ENCODE measurements at places on chromosomes 4 and X.

GRCh38 chr4:24519649-24520048, 64.7 kb downstream of the DHX15 start:
- no peak for DNase-seq

DNA sequence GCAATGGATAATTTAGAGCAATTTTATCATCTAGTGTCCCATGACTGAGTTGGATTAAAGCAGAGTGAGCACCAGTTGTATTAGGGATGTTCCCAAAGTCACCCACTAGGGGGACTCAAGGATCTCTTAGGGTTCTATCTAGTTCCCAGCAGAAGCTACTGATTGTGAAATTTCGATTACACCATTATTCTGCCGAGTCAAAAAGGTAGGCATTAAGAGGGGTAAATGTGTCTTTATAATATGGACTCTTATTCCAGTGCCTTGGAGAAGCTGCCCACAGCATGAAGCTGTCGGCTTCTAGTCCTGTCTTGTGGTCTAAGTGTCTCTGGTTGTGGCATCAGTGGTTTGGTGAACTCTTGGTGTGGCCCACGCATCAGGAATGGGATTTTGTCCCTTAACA, 53.3 kb downstream of the RGS12 start:
- no peak for DNase-seq

- DNase-seq = no peak
Measured at GRCh38 chrX:126655061-126655460, 102.4 kb upstream of the DCAF12L1 start.

GRCh38 chr4:143367863-143368262, 31.2 kb downstream of the GAB1 start:
- DNase-seq = no peak

GRCh38 chr4:8238515-8239053, 31.0 kb upstream of the HTRA3 start:
- peak; percentile 59 for DNase-seq

GRCh38 chr4:40331101-40331745, 3.9 kb upstream of the CHRNA9 start:
- no peak for DNase-seq

GRCh38 chrX:11341274-11342201, 48.3 kb downstream of the AMELX start:
- DNase-seq = peak; percentile 80

DNA sequence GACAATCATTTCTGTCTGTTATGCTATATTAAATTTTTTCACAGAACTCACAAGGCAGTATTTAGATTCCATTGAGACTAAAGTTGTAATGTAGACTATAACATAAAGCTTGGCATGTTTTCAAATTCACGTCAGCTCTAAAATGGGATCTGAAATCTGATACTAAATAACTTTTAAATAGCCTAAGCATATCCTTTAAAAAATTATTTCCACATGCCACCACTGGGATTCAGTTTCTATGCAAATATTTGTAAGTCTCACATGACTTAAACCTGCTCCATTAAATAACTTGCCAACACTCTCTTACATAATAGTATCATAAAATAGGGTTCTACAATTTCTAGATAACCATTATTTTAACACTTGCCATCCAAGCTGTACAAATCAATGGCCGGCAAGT, 32.4 kb downstream of the KLHL8 start:
- no peak for DNase-seq

DNA sequence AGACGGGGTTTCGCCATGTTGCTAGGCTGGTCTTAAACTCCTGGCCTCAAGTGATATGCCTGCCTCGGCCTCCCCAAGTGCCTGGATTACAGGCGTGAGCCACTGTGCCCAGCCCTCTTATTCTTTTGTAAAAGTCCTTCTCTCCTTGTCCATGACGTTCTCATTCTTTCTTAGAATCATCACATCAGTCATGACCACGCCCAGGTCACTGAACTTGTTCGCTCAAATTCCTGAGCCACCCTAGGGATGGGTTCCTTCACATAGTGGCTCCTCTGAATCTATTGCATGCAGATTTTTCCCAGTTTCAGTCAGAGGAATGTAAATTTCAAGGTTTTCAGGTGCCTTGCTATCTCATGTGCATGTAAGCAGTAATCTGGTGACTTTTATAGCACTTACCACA, 15.7 kb downstream of the JADE1 start:
- DNase-seq = no peak

DNA sequence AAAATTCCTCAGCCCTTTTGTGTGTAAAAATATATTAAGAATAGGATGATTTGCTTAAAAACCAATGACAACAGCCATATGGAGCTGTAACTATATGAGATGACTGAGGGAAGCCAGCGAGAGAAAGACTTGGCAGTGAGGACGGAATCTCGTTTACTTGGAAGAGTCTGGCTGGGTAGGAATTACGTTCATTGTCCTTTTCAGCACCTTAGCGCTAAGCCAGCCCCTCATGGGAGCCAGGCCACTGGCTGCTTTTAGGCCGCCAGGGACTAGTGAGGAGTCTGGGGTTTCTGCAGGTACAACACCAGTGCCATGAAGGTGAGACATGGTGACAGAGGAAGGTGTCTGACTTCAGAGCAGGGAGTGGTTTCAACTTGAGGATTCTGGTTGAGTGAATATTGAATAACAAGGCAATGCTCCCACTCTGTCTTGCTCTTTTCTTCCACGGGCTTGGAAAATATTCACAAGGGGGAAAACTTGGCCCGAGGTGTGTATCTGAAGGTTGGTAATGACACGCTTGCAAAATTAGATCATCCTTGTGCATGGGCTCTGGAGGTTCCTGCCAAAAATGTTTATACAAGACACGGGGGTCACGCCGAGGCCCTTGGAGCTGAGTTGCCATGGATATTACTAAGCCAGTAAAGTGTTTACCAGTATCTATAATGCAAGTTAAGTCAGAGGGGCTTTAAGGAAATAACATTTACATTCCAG, 17.4 kb downstream of the KLF3 start:
- peak; percentile 70 for DNase-seq

DNA sequence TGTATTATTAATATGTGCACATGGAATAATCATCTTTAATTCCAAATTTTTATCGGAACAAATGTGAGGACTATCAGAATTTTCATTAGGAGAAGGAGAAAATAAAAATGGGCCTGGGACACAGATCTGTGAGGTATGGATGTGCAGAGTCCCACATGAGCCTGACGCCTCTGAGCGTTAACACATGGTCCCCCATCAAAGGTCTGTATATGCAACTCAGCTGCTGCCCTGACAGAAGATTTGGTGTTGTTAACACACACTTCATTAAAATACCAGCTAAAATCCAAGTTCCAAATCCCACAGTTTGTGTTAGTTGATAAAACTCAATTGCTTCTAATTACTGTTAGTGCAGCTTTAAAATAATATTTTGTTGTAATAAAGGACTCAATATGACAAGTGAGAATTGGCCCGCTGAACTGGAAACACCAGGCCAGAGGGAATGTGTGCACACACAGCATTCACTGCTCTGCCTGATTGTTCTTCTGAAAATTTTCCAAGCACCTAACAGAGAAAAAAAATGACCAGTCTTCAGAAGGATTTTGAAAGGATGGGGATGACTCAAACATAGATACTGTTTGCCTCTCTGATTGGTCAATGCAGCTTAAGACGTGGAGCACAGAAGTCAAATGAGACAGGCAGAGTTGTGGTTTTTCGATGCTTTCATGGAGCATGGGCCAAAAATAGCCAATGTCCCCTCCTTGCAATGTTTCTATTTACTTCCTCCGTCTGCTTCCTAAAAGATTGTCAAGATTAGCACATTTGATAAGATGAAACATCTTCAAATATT, 266.6 kb downstream of the NKX6-1 start:
- DNase-seq = no peak

DNA sequence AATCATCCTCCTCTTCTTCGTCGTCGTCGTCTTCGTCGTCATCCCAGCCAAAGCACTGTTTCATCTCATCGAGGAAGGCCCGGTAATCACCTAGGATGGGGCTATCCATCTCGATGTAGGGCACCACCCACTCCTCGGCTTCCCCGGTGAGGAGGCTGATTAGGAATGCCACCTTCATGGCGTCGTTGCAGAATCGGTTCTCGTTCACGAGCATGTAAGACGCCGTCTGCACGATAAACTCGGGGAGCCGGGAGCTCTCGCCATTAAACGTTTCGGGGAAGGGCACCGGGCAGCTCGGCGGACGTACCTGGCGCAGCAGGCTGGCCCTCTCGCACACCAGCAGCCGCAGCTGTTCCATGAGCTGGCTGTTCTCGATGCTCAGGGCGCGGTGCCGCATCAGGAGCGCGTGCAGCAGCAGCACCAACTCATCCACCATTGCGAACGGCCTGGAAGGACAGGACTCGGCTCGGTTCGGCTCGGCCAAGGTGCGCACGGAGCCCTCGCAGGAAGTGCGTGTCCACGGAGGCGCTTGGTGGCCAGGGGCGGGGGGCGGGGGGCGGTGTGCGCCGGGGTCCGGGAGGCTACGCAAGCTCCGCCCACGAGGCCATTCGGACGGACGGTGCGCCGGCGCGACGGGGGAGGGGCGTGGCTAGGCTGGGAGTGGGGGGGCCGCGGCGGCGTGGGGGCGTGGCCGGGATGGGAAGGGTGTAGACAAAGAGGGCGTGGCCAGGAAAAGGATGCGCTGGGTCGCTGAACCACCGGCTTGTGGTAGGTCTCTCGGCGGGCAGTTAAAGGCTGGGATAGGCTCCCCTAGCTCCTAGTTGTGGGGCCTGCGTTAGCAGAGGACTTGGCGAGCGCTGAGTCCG, at the start of gene LDOC1:
Gene LDOC1 (minus strand): TSS at position 544 of the 866 bp plus-strand sequence. CDS start 108 bp downstream, at position 436.
- DNase-seq = peak; percentile 90

- no peak for DNase-seq
Measured at GRCh38 chrX:110277609-110278008, 40.3 kb downstream of the AMMECR1 start.

GRCh38 chr4:25743971-25744370, 88.3 kb downstream of the SLC34A2 start:
- no peak for DNase-seq

- no peak for DNase-seq
Measured at GRCh38 chrX:56314334-56314733, 82.2 kb downstream of the KLF8 start.

DNA sequence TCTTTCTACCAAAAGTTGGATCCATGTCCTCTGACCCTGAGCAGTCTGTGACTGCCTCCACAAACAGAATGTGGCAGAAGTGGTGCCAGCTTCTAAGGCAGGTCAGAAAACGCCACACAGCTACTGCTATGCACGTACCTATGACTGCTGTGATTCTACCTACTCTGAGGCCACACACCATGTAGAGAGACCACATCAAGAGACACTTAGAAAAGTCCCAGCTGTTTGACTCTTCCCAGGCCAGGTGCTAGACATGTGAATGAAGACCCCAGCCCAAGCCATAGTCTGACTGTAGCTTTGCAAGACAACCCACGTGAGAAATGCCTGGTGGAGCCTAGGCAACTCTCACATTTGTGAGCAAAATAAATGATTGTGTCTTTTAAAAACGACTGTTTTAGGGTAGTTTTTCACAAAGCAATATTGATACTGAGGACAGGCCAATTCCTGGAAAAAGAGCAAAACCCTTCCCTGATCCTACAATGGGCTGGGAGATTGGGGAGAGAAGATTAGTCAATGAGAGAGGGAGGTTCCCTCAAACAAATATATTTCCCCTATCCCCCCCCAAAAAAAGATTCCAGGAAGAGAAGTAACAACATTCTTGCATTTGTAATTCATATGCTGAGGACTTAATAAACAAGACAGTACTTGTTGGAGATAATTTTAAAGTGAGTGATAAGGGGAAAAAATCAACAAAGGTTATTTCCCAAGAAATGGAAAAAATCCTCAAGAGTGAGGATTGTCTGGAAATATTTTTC, 33.3 kb downstream of the FRYL start:
- no peak for DNase-seq

DNA sequence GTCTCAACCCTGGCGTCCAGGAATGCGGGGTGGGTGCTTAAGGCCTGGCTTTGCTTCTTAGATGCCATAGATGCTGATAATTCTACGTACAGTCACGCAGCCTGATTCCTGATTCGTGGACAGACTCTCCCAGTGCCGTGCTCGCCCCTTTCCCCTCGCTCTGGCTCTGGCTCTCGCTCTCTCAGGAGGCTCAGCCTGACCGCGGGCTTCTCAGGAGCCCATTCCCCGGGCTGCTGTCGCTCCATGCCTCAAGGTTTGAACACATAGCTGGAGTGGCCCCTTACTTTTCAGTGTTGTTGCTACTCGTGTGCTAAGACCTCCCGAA, 59.2 kb upstream of the ZC4H2 start:
- peak; percentile 18 for DNase-seq

GRCh38 chr4:65502131-65502701, 168.1 kb downstream of the EPHA5 start:
- DNase-seq = no peak

DNA sequence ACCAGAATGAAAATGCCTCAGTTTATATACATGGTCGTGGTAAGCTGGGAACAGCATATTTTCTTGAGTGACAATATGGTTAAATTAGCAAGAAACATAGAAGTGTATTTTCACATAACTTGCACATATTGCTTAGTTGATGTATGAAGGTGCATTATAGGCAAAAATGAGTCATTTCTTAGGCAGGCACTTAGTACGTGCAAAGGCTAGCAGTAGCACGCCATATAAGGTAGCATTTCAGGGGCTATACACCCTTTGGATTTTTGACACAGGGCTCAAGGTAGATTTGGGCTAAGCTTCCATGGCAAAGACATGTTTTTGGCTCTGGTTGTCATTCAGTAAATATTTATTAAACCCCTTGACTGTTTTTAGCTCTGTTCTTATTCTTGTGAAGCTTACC, 33.1 kb downstream of the PCDH7 start:
- no peak for DNase-seq

DNA sequence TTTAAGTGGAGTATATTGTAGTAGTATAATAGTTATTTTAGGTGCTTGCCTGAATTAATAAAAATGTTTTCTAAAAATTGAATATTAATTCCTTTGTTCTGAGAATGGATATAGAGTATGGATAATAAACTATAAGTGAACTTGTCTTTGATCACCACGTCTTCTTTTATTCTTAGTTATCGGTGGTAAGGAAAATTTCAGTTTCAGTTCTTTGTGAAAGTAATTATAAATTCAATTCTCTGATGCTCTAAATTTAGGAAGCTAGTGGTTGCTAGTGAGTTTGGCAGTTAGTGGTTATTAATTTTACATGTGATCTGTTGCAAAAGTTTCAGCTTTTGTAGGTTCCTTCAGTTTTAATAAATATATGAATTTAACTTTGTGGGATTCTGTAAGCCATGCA, 30.8 kb downstream of the MRPL1 start:
- DNase-seq = no peak

DNA sequence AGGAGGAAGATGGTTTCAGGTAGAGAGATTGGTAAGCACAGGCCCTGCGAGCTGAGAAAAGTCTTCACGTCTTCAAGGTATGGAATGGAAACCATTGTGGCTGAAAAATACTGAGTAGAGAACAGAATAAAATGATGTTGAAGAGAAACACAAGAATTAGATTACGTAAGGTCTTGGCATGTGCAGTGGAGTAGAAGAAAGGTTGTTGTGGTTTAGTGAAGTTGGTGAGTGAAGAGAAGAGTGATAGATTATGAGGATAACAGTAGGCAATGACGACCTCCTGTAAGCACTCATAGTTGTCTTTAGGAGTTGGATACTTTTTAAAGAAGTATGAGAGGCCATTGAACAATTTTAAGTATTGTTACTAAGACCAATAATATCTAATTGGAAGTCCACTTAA, 642.6 kb downstream of the PCDH7 start:
- no peak for DNase-seq
